ENCODE measurements at places on chromosomes 6 and 20. TPM values are rescaled to one million over a fixed set of nuclear protein-coding genes. Genes with fewer than 3 reads are reported as not detected.
A peak's percentile ranks its signal among the peaks of the same experiment; 100 is the strongest.

DNA sequence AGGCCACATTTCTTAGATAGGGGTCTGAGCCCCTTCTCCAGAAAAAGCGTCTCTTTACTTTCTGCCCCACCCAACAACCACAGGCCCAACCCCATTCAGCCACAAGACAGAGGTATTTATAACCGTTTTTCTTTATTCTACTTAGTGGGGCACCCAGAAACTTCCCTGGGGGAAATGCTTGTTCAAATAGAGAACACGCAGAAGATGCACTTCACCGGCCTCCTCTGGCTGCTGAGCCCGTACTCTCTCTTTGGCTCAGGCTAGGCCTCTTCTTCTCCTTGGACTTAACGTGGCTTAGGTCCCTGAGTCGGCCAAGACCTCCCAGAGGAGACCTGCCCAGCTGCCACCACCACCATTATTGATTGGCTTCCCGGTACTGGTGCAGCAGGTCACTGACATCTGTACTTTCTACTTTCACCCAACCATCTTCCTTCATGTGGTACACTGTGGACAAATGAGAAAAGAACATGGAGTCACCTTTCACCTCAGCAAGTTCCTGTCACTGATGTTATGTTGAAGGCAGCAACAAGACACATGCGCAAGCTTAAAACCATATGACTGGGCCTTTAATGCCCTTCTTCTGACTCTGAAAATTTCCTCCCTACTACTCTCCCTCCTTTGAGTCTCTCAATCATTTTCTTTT is 2.2 kb upstream of the TAP2 start:
- no peak for DNase-seq

- DNase-seq = peak; percentile 91
Observed at GRCh38 chr20:32091888-32092346, 17.6 kb upstream of the TM9SF4 start.

- DNase-seq = no peak
Observed at GRCh38 chr6:152207915-152208714, 400.6 kb downstream of the ESR1 start.

DNA sequence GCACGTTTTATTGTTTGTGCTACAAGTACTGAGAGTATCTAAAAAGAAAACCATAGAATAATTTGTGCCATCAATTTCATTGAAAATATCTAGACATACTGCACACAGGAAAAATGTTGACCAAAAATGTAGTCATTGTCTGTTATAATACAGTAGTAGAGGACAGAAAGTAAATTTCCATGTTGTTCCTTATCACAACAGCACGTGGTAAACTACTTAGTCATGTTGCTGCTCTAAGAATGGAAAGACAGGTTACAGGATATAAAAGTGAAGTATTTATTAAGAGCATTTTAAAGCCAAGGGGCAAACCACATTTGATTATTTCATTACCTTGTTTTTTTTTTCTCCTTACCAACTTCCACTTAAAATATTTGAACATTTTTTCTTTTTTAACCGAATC is 89.0 kb upstream of the CEP85L start:
- DNase-seq = no peak

GRCh38 chr20:50429412-50429811 is 80.8 kb upstream of the PTPN1 start:
- DNase-seq = no peak

Gene ABHD16B
- total RNA-seq = not detected

Gene TGM6
- not detected for total RNA-seq

GRCh38 chr6:150191809-150192208 is 49.0 kb downstream of the PPP1R14C start:
- DNase-seq = no peak

Gene FOXA2
- total RNA-seq = not detected

GRCh38 chr6:106609699-106610098 is 19.6 kb downstream of the RTN4IP1 start:
- no peak for DNase-seq

Gene BNIP5
- total RNA-seq = not detected

Gene C6orf118
- 0.41 TPM for total RNA-seq

DNA sequence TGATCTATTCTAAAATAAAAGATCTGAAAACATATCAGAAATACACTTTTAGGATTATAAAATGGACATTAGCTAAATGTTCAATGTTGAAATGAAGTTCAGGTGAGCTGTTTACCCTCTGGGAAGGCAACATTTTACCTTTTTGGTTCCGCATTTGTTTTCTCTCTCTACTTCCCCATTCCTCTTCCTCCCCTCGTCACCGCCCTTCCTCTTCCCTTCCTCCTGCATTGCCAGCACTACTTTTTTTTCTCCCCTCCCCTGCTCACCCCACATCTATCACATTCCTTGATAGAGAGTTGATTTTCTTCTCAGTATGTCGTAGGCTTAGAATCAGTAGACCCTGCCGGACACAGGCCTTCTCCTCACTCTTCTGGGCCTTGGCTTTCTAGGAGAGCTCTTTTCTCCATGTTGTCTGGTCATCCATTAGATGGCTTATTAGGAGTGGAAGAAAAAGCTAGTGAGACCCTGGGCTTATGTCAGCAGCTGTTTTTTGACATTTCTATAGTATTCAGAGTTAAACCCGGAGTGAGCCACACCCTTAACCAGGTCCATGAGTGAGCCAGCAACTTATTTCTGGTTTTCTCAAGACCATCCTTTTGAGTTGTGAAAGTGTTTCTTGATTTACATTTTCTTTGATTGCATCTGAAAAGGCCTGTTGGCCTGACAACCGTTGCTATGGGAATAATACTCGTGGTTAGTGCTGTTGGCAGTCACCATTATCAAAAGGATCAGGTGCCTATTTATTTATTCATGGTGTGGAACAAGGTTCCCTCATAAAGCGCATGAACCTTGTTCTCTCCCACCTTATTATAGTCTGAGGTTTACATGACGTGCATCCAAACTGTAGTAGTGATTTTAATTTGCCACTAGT is 90.9 kb downstream of the DTD1 start:
- DNase-seq = peak; percentile 22

- DNase-seq = no peak
Observed at GRCh38 chr6:30163090-30163917, at the start of gene TRIM15. Gene TRIM15 (plus strand): TSS chr6:30163546. CDS start chr6:30163685, 139 bp downstream.
